ENCODE measurements at places on chromosomes 1 and 21.

DNA sequence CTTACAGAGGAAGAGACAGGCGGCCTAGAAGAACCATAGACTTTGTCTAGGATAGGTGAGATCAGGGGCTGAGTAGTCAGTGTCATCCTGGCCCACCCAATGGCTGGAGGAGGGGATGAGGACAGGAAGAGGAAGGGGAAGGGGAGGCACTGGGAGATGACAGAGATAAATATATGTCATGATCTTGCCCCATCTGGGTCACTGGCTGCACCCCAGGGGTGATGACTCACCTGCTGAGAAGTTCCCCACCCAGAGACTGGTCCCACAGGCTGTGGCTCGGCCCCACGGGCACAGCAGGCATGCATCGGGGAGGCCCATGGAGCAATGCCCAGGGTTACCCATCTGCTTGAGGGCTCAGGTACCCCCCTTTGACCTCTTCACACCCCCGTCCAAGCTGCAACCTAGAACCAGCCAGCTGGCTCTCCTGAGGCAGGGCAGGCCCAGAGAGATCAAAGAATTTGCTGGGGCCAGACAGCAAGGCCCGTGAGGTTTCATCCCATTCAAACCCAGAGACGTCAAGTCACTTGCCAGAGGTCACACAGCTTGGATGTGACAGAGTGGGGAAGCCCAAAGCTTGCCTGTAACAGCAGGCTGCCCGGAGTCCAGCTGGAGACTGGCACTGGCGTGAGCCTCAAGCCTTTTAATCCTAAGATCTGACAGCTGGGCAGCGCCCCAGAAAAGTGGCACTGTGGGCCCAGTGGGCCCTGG is 34.7 kb upstream of the CASZ1 start:
- no peak for DNase-seq

- DNase-seq: no peak
Measured at GRCh38 chr1:45297666-45298356, 28.9 kb upstream of the HPDL start.

- no peak for DNase-seq
Measured at GRCh38 chr1:100611086-100611485, 73.1 kb downstream of the GPR88 start.

DNA sequence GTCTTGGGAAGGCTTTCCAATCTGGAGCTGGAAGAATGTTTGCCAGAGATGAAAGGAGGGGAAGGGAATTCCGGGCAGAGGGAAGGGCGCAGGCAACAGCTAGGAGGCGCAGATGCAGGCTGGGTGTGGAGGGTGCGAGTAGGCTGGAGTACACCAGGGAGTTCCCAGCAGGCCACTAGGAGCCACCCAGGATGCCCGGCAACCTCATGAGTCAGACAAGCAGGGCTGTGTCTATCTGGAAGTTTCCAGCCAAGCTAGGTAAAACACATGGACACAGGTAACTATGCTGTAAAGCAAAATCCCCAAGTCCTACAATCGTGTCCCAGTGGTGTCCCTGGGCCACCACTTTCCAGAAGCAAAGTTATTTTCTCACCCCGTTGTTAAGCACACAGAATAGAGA is 990 bp upstream of the NBL1 start:
- no peak for DNase-seq

DNA sequence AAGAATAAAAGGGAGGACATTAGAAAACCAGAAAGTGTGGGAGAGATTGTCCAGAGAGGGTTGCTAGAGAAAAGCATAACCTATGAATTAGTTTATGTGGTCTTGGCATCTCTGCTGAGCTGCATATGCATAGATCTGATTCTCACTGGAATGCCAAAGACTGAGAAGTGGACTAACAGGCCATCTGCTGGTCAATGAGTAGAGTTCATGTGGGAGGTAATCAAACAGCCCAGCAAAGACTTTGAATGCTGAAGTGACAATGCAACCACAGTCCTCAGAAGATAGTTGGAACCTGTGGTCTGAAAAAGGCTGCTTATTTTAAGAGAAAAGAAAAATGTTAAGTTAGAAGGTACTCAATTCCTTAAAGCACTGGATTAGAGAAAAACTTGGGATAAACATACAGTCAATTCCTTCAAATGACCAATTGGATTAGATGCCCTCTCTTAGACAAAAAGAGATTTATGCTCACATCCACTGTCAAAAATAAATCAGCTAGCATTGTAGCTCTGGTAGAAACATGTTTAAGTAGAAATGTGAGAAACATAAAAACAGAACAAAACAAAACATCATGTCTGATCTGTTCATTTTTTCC is 382.8 kb downstream of the AMY1C start:
- DNase-seq: no peak

DNA sequence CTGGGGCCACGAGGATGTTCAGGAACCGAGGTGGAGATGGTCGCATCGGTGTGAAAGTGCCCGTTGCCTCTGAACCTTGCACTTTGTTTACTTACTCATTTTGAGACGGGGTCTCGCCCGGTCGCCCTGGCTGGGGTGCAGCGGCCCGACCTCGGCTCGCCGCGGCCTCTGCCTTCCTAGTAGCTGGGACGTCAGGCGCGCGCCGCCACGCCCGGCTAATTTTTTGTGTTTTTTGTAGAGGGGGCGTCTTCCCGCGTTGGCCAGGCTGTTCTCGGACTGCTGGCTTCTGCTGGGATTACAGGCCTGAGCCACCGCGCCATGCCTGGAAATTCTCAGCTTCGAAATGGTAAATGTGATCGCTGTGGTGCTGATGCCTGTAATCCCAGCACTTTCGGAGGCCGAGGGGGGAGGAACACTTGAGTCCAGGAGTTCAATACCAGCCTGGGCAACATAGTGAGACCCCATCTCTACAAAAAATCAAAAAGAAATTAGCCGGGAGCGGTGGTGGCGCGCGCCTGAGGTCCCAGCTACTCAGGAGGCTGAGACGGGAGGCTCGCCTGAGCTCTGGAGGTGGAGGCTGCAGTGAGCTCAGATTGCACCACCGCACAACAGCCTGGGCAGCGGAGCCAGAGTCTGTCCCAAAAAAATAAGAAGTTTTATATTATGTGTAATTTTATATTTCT is 684 bp upstream of the MRPL20 start:
- DNase-seq: no peak

GRCh38 chr1:97791251-97791650 is 129.6 kb downstream of the DPYD start:
- DNase-seq: no peak

- DNase-seq: peak; percentile 38
Measured at GRCh38 chr1:13813398-13814012, 113.5 kb downstream of the PRDM2 start.

- no peak for DNase-seq
Measured at GRCh38 chr1:90613371-90613770, 103.7 kb downstream of the BARHL2 start.

- DNase-seq: no peak
Measured at GRCh38 chr1:14443164-14443787, 155.2 kb upstream of the KAZN start.

GRCh38 chr1:112264010-112264409 is 132.0 kb upstream of the CTTNBP2NL start:
- DNase-seq: no peak

DNA sequence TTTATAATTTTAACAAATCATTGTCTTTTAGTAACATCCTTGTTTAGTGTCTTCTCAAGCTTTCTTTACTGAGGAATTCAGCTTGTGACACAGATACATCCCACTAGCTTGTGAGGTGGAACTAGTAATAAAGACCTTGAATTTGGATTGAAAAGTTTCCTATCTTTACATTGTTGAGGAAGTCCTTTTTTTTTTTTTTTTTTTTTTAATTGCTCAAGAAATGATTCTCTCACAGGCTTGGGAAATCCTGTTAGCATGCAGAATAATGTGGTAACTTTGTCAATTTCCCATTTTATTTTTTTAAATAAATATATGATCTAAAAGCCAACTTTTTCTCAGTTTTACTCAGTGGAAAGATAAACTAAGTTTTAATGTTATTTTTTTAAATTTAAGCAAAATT is 15.8 kb downstream of the DENND2D start:
- no peak for DNase-seq

DNA sequence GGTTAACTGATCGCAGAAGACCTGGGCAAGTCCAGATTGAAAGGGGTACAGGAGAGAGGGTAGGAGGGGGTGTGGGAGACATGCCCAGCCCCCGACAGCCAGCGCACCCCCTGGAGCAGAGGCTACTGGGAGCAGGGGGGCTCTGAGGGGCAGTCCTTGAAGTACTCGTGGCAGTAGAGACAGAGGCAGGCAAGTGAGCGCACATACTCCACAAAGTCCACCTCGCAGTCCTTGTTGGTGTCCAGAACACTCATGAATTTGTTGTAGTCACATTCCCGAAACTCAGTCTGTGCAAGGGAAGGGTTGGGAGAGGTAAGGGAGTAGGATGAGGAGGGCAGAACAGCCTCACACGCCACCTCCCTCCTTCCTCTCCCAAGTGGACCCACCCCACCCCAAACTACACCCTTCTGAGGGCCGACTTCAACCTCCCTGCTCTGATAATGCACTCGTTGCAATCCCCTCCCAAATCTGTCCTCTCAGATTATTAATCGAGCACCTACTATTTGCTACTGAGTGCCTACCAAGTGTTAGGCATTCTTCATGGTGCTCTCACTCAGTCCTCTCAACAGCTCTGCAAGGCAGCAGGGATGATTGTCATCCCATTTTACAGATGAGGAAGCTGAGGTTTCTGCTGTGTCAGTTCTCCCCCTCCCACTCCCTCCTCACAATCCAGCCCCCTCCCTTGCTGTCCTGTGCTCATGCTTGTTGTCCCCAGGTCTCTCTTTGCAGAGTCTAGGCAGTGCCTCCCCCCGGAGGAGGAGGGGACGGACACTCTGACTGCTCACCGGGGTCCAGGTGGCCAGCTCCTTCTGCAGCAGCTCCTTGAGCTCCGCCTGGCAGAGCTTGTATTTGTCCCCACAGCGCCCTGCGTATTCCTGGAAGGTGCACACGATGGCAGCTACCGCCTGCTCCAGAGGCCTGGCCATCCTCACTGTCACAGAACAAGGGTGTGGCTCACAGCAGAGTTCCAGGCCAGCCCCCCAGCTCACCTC is 1.2 kb downstream of the S100A3 start:
- DNase-seq: no peak

DNA sequence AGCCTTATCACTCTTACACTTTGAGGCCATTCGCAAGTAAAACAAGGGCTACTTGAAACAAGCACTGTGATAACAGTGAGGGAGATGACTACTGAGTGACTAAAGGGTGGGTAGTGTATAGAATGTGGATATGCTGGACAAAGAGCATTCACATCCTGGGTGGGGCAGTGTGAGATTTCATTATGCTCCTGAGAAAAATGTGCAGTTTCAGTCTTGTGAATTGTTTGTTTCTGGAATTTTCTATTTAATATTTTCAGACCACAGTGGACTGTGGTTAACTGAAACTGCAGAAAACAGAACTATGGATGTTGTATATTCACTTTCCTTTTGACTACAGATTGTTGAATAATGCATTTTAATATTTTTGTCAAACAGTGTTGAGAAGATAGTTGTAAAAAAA is 25.1 kb upstream of the B3GALT2 start:
- no peak for DNase-seq

GRCh38 chr1:221723848-221724236 is 18.0 kb downstream of the DUSP10 start:
- DNase-seq: no peak

DNA sequence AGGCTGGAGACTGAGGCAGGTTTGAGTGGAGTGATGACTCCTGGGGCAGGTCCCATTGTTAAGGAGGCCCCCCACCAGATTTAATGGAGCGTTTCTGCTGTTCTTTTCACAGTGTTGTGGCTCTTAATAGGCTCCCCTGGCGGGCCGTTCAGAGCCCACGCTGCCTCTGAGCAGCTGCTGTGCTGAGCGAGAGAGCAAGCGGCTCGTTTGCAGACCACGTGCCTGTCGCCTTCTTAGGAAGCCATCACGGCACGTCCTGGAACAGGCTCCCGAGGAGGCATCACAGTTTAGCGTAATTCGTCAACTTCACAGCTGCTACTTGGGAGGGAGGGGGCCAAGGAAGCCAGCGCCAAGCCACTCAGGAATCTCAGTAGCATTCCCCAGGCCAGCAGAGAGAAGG is 70.5 kb upstream of the CTTNBP2NL start:
- DNase-seq: no peak

- no peak for DNase-seq
Measured at GRCh38 chr1:163178628-163179027, 24.1 kb downstream of the RGS5 start.

GRCh38 chr1:232596666-232597303 is 33.1 kb downstream of the SIPA1L2 start:
- no peak for DNase-seq

- no peak for DNase-seq
Measured at GRCh38 chr1:97281962-97282361, 560.4 kb downstream of the PTBP2 start.

GRCh38 chr1:162682013-162682419 is 49.8 kb downstream of the DDR2 start:
- DNase-seq: no peak

DNA sequence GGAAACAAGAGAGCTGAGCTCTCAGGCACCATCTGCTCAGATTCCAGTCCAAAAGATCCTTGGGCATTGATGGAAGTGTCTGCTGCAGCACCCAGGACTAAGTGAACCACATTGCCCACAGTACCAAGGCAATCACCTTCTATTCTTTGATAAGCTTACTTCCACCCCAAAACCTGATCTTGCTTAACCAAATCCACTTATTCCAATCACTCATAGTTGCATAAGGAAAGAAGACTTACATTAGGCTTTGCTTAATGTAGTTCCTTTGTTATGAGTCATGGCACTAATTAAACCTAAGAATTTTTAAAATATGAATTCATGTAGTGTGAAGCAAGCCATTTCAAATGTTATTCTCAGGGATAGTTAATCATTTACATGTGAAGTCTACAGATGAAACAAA is 84.5 kb downstream of the UCHL5 start:
- DNase-seq: no peak

DNA sequence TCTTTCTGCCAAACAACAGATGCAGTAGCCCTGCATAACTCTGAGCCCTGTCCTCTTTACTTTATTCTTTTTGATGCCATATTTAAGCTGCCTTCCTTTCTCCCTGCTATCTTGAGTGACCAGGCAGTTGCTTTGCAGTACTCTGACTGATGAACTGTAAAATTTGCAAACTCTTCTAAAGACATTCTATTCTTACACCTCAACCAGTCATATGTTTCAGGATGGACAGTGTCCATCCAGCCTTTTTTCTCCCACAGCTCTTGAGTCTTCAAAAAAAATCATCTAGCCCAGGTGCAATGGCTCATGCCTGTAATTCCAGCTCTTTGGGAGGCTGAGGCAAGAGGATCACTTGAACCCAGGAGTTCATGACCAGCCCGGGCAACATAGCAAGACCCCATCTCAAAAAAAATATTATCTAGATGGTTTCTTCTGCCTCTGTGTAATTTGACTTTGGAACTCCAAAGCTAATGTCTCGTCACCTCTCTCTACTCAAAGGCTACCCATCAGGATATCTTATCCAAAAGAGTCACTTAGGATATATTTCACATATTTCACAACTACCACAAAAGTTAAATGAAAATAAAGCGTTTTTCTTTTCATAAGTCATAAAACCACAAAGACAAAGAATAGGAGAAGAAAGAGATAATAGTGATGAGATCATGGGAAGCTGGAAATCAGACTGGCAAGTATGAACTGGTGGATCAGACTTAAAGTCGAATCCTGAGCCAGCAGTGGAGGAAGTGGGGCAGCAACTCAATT is 54.6 kb upstream of the IPO9 start:
- DNase-seq: no peak
